ENCODE measurements at places on chromosomes 11 and 22.
A peak's percentile ranks its signal among the peaks of the same experiment; 100 is the strongest.

DNA sequence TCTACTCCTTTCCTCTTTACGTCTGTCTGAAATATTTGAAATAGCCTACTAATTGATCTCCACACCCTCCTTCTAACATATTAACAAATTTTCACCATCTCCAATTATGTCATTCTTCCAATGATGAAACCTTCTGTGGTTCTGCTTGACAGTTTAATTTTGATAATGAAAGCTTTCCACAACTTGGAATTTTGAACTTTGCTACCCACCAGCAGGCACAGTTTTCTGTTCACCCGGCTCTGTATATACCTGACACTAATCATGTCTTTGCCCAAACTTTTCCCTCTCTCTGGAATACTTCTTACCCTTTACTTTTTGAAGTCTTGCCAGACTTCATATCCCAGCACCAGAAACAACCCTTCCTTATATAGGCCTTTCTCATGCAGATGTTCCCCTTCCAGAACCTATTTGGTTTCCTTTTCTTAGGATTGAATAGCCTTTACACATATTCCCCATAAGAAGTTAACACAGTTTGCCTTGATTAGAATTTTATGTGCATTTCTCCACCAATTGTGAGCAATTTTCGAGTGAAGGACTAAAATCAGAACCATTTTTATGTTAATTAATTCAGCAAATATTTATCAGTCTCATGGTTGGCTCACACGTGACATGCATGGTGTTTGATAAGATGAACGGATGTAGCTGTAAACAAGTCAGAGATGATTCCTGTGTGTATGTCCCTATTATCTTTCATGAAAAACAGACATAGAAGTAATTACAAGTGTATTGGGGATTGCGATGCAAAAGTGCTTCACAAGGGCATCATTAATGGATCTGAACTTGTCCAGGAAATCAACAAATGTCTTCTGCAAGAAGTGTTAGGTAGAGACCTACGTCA lies 173.4 kb downstream of the ARHGAP42 start:
- no peak for DNase-seq

- DNase-seq, result no peak
These were observed 85.7 kb downstream of the AMOTL1 start for GRCh38 chr11:94853836-94854235.

DNA sequence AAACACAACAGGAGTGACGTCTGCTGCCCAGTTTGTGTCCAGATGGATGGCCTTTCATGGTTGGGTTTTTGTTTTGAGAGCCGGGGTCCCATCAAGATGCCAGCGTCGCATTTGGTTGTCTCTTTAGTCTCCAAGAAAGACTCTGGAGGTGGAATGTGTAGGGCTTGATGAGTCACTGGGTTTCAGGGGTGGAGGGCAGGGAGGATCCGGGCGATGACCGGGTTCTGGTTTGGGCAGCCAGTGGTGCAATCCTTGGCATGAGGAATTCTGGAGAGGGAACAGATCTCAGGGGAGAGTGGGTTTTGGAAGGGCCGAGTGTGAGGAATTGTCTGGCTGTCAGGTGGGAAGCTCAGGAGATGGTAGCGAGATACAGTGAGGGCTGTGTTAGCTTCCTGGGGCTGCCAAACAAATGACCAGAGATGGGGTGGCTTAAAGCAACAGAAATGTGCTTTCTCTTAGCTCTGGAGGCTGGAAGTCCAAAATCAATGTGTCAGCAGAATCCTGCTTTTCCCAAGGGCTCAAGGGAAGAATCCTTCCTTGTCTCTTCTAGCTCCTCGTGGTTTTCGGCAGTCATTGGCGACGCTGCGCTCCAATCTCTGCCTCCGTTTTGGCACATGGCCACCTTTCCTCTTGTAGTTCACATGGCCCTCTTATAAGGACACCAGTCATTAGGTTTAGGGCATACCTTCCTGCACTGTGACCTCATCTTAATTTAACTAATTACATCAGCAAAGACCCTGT lies 26.4 kb upstream of the PPFIA1 start:
- DNase-seq, result no peak

GRCh38 chr11:106322106-106322505 lies 244.6 kb downstream of the AASDHPPT start:
- DNase-seq, result no peak

DNA sequence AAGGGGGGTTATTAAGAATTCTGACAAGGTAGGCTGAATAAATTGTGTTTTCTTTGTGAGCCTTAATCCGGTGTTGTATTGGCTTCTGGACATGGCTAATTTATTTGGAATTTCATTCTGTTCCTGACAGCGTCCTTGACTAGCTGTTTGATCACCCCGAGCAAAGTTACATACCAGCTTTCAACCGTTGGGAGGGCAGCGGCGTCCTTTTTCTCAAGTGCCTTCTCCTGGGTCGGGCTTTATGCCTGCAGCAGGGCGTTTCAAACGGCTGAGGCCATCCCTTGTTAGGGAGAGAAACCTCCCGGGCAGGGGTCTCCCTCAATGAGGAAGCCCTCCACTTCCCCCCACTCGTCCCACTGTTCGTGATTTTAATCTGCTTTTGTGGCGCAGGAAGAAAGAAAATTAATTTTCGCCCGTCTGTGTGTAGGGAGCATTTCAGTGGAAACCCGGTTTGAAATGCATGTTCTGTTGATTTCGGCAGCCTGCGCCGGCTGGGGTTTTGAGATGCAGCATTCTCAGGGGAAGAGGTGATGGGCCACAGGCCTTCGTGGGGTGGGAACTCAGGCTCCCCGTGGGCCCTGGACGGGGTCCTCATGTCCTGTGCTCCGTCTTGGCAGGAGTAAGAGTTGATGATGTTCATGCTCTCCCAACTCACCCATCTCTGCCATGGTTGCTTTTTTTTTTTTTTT lies 2.9 kb upstream of the SMIM38 start:
- no peak for DNase-seq

GRCh38 chr11:62816557-62816956 lies 11.3 kb upstream of the NXF1 start:
- peak; percentile 63 for DNase-seq

GRCh38 chr11:96486890-96487611 lies 97.2 kb downstream of the JRKL start:
- DNase-seq, result no peak

DNA sequence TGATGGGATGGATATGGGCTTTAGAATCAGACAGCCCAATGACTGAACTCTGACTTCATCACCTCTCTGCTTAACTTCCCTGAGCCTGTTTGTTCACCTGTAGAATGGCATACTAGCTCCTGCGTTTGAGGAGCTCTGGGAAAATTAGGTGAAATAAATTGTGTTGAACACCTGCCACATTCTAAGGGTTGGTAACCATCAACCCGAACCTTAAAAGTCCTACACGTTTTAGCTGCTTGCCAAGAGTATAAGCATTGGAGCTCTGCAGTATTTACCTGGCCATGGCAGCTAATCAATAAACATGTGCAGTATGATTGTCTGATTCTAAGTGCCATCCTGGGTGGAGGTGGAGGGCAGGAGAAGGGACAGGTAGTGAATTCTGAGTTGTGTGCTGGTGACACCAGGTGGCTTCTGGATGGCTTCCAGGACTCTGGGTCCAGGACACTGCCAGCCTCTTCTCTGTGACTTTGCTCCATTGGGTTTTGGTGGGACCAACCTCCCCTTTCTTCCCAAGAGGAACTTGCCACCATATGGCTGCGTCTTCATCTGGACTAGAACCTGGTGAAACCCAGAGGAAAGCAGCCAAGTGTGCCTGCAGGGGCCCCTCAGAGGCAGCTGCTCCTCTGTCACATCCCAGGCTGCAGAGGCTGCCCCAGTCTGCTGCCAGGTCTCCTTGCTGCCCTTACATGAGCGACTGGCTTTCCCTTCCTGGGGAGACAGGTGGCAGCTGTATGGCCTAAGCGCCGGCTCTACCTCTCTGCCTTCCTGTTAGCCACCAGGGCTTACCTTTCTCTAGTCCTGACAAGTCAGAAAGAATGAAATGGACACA lies 85.6 kb downstream of the CACNG2 start:
- no peak for DNase-seq

- DNase-seq, result peak; percentile 33
These were observed 37.7 kb downstream of the TCIRG1 start for GRCh38 chr11:68076371-68077042.

DNA sequence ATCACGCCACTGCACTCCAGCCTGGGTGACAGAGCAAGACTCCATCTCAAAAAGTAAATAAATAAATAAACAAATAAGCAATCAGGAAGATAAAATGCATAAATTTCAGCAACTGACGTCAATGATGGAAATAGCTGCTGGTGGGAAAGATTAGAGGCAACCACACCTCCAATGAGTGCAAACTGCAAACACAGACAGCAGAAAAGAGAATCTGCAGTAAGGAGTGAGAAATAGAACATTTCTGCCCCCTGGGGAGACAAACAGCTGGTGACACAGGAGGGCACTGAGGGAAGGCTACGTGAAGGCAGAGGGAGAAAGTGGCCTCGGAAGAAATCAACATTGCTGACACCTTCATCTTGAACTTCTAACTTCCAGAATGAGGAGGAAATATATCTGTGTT lies 6.5 kb downstream of the PI4KA start:
- DNase-seq, result peak; percentile 23

DNA sequence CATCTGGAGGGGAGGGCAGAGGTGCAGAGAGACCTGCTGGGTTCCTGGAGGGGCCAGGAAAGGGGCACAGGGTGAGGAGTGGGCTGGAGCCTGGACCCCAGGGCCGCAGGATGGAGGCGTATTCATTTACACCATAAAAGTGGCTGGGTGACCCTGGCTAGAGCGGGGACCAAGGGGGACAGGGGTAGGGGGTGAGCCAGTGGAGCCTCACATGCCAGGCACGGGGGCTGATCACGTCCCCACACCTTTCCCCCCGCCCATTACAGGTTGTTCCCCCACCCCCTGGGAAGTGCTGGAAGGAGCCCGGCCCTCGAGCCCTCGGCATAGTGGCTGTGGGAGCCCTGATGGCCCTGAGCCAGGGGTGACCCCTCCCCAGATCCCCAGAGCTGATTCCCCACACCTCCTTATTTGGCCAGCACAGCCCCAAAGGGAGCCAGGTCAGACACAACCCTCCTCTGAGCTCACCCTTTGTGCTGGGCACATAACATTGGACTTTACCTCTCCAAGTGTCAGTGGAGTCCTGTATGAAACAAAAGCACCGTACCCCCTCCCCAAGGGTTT lies 781 bp downstream of the TCIRG1 start:
- no peak for DNase-seq

GRCh38 chr11:85953491-85954143 lies 98.4 kb downstream of the CCDC83 start:
- DNase-seq, result no peak

DNA sequence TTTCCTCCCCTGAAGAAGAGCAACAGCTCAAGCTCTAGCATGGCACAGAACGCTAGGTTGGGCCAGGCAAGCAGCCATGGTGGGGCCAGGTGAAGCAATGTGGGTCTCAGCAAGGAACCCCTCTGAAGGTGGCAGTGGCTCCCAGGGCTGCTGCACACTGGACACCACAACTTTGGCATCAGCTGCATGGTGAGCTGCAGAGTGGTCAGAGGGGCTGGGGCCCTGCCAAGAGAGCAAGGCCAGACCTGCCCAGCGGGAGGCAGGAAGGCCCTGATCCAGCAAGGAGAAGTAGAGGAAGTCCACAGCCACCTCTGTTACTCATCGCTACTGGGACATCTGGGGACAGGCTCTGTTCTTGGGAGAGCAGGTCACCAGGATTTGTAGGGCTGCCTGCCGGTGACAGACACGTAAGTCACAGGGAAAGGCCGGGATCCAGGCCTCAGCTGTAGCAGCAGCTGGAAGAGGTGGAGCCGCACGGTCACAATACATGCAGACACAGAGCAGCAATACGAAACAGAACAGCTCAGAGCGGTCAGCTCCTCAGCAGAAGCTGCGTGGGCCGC lies 12.4 kb downstream of the CYB561A3 start:
- no peak for DNase-seq

GRCh38 chr11:67996622-67997474 lies 7.0 kb downstream of the UNC93B1 start:
- peak; percentile 59 for DNase-seq

DNA sequence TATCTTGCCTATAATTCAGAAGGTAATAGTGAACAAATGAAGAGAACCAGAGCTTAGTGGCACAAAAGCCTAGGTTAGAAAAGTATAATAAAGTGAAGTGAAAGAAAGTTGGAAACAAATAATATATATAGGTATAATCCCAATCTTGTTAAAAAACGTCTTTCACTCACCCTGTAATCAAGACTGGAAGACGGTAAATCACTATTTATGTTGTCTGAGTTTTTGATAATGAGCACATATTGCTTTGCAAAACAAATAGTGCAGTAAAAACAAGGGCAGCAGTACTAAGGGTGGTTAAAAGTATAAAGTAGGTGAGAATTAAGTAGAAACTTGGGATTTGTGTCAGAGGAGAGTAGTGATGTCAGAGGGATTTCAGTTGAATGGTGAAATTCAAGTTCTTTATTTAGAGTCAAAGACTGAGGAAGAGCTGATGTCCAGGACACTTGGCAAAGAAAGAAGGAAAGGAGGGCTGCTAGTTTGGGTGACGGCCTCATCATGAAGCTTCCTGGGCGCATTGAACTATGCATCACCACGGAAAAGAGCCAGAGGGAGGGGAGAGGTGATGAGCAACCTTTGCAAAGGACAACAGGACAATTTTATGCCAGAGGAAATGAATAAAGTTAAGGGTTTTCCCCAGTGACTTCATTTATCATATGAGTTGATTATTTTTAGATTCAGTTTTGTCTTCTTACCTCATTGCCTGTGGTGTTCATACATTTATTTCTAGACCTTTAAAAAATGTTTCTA lies 11.4 kb downstream of the NCAM1 start:
- no peak for DNase-seq

DNA sequence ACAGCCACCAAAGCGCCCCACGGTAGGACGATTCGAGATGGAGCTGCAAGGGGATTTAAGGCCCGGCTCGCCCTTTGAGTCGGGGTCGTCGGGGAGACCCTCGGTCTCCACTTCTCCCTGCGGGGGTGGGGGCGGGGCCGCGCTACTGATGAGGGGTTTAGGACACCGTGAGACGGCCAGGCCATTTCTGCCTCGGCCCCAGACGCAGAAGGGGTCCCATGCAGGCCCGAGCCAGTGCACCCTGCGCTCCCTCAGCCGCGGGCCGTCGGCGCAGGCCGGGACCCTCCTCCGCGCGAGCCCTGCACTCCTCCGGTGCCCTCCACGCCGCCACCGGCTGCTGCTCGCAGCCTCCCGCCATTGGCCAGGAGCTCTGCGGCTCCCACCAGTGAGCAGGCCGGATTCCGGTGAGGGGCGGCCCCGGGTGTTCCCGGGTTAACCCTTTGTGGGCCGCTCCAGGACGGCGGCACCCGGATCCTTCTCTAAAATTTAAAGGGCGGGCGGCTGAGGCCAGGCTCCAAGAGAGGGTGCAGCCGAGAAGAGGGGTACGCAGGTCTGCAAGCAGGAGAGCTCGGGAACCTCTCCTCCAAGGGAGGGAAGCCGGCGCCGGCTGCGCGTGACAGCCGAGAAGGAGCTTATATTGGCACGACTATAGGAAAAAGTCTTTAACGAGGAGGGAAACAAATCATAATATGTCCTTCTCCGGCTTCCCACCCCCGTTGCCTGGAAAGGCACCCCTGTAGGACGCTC lies 18.0 kb downstream of the CREB3L1 start:
- peak; percentile 78 for DNase-seq

GRCh38 chr11:86577644-86578636 lies 94.5 kb downstream of the ME3 start:
- no peak for DNase-seq

- no peak for DNase-seq
These were observed 10.8 kb downstream of the PMM1 start for GRCh38 chr22:41578818-41579217.

GRCh38 chr22:19995611-19996339 lies 20.8 kb downstream of the ARVCF start:
- no peak for DNase-seq
